ENCODE measurements at places on chromosomes 5 and 9. TPM values are rescaled to one million over a fixed set of nuclear protein-coding genes. Genes with fewer than 3 reads are reported as not detected.

SLC45A2 gene
- total RNA-seq = 0.82 TPM

SELENOP gene
- total RNA-seq = 11.4 TPM

ANKRD18B gene
- 5.5 TPM for total RNA-seq

LHX3 gene
- total RNA-seq = not detected

SLC34A1 gene
- not detected for total RNA-seq

BAAT gene
- 8.9 TPM for total RNA-seq

RIMOC1 gene
- total RNA-seq = 36.3 TPM

SPINK1 gene
- not detected for total RNA-seq

ARRDC1 gene
- total RNA-seq = 13.9 TPM

DNA sequence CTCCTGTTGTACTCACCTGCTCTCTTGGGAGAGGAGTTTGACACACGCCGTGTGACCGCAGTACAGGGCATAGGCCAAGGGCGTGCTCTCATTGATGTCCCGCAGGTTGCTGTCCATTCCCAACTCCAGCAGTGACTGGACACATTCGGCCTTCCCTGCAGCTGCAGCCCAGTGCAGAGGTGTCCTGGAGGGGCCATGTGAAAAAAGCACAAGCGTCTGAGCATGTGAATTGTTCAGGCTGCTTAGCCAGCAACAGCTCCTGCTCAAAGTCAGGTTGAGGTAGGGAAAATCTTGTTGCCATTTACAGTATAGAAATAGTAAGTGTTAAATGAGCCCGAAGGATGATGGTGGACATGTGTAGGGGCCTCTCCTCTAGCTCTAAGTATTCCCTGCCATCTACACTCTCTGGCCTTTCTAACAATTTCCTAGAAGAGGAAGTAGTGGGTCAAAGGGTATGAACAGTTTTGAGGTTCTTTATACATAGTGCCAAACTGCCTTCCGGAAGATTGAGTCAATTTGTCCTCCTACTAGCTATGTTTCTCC is 116.5 kb downstream of the ANKRD55 start:
- DNase-seq = no peak

DNA sequence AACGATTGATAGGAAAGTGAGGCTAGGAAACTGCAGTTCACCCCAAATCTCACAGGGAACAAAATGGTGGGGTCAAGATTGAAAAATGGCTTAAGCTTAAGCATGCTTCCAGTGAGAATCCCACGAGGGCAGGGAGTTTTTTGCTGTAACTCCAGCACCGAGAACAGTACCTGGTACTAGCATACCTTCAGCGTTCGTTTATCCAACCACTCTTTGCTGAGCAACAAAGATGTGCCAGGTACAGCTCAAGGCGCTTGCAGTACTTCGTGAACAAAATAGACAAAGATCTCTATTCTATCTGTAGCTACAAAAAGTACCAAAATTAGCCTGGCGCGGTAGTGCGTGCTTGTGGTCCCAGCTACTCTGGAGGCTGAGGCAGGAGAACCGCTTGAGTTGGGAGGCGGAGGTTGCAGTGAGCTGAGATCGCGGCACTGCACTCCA is 778 bp upstream of the PPP6C start:
- DNase-seq = no peak

DNA sequence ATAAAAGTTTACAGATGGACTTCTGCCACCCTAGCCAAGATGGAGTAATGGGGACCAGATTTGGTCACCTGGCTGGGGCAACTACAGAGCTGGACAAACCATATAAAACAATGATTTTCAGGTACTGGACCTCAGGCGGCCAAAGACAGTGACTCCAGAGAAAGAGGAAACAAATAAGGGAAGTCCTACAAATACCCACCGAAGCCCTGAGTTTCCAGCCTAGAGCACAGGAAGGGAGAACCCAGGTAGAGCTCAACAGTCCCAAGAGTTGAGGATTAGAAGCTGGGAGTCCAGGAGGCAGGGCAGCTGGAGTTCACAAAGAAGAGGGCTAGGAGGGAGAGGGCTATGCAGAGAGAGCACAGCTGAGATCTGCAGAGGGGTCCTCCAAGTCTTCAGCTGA is 106.7 kb upstream of the NR5A1 start:
- no peak for DNase-seq

DNA sequence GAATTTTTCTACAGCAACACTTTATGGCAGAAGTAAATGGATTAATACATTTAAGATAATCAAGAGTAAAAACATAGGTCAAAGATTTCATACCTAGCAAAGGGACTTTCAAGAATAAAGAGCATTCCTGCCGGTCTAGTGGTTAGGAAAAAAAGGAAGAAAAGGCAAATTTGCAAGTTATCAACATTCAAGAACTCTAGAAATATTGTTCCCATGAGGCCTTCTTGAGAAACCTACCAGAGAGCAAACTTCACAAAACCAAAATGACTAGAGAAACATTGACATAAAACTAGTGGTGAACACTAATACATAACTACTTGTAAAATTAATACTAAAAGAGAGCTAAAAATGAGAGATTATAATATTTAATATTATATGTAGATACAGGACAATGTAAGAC is 320.2 kb upstream of the RGMB start:
- no peak for DNase-seq

GRCh38 chr5:37495668-37496347 is 116.7 kb downstream of the WDR70 start:
- DNase-seq = peak; percentile 93

DNA sequence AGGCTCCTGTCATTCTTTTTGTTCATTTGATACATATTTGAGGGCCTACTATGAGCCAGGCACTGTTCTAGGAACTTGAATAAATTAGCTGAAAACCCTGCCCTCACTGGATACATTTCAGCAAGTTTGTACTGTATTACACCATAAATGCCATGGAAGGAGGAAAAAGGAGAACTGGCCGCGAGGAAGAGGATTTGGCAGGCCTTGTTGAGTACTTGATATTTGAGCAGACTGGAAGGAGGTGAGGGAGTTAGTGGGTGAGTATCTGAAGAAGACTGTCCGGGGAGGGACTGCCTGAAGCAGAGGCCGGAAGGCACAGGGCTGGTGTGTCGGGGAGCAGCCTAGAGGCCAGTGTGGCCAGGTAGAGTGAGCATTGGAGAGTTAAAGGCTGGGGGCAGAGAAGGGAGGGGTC is 4.5 kb downstream of the SNX30 start:
- DNase-seq = no peak

DNA sequence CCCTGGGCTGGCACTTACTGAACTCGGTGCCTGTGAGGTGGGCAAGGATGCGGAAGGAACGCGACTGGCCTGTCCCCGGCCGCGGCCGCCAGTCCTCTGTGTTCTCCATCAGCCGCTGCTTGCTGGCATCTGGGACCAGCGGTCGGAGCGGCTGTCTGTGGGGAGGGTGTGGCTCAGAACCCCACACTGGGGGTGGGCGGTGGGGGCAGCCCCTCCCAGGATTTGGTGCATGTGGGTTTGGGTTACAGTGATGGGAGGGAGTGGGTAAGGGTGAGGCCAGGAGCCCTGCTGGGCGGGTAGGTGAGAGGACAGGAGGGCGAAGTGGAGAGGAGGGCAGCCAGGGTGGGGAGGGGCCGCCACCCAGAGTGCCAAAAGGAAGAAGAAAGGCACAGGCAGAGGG is 6.4 kb downstream of the PDLIM7 start:
- DNase-seq = no peak

DNA sequence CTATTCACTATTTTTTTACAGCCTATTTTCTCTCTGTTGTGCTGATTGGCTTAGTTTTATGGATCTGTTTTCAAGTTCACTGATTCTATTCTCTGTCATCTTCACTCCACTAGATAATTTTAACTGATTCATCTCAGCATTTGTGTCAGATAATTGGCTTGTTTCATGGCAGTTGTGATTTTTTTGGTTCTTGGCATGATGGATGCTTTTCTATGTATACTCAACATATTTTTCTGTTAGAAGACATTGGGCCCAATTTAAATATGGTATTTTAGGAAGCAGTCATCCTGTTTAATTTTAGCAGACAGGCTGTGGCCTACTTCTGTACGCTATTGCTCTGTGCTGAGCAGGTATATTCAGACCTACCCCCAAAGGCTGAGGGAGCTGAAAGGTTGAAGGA is 1865.3 kb upstream of the ACO1 start:
- DNase-seq = no peak

DNA sequence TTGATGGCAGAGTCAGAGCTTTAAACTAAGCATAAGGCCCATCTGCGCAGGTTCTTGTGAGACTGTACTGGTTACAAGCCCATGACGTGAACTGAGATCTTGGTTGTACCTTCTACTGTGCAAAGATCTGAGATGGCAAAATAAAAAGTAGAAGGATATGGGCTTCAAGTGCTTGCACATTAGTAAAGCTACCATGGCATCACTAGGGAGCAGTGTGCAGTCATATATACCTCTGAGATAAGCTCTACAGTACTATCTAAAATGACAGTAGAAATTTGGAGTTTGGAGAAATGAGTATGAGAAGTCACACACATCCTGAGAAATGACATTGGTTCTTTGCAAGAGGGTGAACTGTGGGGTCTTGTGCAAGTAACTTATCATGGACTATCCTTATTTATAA is 408.2 kb upstream of the PRR16 start:
- peak; percentile 36 for DNase-seq

Data from astrocyte (in vitro differentiated cells and primary cell).